NCI-H146 (cell line): ENCODE measurements at places on chromosomes 7 and 10.

DNA sequence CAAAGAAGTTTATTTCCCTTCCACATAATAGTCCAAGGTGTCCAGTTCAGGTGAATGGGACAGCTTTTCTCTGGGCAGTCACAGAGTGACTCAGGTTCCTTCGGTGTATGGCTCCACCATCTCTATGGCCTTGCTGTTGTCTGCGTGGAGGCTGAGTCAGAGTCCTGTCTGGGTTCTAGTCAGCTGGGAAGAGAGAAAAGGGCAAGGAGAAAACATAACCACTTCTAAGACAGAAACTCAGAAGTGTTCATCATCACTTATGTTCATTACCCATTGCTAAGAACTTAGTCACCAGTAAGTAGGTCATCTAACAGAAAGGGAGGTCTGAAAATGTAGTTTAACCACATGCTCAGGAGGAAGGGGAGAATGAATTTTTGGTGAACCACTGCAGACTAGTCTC, 32.4 kb upstream of the CCDC7 start:
- DNase-seq = no peak

- DNase-seq = no peak
Observed at GRCh38 chr10:86599041-86599440, 55.3 kb upstream of the OPN4 start.

DNA sequence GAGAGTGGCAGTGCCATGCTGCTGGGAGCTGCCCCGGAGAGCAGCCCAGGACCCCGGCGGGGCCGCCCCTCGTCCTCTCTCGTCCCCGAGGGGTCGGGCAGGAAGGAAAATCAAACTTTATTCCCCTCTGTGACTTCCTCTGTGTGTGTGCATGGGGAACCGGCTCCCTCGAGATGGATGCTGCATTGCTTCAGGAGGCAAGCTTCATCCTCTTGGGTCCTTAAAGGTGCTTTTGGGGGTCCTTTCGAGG, 726 bp downstream of the MCU start:
- peak; percentile 43 for DNase-seq

DNA sequence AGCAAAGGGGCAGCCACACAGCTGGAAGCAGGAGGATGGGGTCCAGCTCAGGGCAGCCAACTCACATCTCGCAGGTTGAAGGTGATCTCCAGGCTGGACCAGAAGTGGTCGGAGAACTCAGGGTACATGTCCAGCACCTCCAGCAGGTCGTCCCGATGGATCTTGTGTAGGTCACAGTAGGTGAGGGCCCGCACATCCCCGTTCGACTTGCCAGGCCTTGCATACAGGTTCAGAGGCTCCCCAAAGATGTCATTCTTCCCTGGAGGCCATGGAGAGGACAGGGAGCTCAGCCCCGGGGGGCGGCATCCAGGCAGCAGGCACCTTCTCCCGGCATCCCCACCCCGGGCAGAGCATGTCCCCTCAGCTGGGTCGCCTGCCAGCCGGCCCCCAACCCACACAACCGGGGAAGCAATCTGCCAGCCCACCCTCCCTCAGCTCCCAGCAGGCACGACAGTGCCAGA, 29.3 kb downstream of the KCNH2 start:
- no peak for DNase-seq

DNA sequence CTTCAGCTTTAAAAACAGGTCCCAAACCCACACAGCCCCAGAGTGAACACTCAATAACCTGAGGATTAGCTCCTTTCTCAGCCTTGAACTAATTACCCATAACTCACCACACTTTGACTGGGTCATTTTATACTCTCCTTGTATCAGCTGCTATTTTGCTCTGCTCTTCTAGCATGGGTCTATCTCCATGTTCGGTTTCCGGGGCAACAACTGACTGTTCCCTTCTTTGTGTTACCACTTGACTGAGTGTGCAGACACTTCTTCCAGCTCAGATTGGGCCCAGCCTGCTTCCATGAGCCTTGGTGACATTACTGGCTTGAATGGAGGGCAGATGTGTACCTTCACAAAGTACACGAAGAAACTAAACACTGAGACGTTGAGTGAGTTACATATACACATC, 31.5 kb upstream of the PRPS1L1 start:
- no peak for DNase-seq

GRCh38 chr10:127734753-127735152, 2.2 kb upstream of the FOXI2 start:
- no peak for DNase-seq

DNA sequence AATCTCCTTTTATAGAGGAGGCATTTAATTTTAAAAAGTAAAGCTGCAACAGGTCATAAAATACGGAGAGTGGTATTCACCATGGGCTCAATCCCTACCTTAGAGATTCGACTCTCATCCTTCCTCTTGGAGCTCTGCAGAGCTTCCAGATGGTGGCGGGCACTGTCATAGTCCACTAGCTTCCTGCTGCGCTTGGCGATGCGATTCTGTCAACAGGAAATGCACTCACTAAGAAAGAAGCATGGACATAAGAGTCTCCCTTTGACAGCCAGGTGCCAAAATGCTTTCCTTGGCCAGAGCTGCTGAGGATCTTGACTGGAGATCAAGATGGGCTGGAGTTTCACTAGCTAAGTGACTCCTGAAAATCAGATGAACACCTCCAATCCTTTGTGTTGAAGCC, 154.4 kb downstream of the AMPH start:
- no peak for DNase-seq

DNA sequence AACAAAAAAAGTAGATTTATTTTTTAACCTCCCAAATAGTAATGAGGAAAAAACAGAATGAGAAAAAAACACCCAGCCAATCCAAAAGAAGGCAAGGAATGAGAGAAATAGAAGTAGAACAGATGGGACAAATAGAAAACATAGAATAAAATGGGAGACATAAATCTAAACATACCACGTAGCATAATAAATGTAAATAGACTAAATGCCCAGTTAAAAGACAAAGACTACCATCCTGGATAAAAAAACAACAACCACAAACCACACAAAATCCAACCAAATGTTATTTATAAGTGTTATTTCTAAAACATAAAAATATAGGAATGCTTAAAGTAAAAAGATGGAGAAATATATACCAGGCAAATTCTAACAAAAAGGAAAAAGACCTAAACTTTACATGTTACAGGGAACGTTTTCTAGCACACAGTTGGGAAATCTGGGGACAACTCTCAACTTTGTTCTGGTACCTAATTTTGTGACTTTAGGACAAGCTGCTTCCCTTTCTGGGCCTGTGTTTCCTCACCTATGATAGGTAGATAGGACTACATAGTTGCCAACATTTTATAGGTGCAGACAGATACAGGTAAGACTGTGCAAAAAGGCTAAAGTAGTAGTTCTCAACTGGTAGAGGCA, 98.4 kb downstream of the SPDYE5 start:
- no peak for DNase-seq

- no peak for DNase-seq
Observed at GRCh38 chr7:101589976-101590662, 39.0 kb downstream of the MYL10 start.

GRCh38 chr7:157714166-157715070, 377.6 kb downstream of the DNAJB6 start:
- no peak for DNase-seq

DNA sequence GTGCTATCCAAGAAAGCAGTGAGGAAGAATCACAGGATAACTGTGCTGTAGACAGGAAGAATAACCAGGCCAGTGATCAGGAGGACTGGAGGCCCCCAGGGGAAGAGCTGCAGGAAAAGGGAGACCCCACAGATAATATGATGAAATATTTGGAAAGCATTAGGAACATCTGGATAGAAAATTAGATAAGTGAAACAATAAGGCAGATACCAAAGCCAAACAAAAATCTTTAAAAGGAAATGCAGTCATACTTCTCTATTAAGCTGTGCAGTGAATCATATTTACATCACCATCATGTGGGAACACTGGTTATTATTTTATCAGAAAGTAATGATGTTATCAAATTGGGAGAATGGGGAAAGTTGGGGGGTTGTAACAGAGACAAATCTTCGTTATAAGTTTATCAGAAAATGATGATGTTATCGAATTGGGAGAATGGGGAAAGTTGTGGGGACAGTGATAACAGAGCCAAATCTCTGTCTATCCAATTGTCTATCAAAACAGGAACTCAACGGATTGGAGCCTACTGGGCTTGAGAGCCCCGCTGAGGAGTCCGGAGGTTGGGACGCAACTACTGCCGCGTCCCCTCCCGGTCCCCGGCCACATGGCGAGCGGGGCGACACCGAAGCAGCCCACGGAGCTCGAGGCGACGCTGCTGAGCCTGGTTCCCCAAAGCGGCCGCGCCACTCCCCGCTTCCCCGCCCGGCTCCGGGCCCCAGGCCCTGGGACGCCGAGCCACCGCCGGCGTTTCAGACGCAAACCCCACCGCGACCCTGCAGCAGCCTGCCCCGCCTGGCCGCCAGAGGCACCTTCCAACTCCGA, 14.0 kb upstream of the RALA start:
- no peak for DNase-seq

GRCh38 chr7:80284855-80285254, 150.2 kb downstream of the GNAI1 start:
- no peak for DNase-seq

- no peak for DNase-seq
Observed at GRCh38 chr7:81195033-81195432, 276.2 kb upstream of the SEMA3C start.

DNA sequence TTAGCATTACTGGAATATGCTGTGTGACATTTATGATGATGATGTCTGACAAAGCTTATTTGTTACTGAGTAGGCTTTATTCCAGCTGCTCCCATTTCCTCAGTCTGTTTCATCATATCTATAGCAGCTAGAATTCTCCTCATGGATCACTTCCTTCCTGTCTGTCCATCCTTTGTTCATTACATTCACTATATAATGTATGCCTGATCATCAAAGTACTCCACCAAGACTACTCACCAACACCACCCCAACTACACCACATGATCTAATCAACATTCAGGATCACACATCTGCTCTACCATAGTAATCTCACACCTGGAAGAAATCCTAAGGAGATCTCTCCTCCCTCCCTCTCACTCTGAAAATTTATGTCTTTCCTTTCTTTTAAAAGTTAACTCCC, 61.3 kb downstream of the APBB1IP start:
- no peak for DNase-seq

DNA sequence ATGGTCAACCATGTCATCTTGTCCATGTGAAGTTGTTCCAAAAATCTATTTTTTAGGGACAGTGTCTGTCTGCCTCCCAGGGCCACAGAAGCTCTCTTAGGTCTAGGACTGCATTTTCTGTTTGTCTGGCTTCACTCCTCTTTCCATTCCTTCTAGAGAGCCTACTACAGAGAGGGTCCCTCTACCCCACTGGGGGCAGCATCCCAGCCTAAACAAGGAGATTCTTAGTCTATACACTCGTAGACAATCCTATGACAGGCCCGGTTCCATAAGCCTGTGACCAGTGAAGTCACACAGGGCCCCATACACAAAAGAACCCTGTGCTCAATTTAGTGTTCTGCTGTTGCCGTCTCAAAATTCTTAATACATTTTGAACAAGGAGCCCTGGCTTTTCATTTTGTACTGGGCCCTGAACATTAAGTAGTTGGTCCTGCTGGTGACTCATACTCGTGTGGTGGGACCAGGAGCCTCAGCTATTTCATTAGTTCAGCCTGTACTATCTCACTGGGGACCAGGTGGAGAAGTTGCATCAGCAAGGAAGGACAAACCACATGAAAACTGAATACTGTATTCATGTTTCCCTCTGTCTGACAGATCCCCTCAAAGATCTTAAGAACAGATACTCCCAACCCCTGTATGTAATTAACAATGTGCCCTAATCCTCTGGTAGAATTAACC, 23.5 kb upstream of the FAM180A start:
- DNase-seq = no peak

DNA sequence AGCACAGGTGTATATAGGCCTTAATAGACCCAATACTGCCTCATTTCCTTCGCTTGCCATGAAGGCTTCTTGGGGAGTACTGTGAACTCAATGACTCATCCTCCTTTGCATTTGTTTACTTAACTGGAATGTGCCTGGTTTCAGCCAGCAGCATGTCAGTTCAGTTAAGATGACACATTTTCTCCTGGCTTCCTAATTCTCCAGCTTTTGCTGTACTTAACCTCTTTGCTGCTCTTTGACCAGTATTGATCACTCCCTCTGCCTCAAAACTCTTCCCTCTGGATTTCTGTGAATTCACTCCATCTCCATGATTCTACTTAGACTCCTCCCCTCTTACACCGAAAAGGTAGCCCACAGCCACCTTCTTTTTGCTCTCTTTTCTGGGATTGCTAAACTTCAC, 135.7 kb downstream of the MAGI2 start:
- no peak for DNase-seq

DNA sequence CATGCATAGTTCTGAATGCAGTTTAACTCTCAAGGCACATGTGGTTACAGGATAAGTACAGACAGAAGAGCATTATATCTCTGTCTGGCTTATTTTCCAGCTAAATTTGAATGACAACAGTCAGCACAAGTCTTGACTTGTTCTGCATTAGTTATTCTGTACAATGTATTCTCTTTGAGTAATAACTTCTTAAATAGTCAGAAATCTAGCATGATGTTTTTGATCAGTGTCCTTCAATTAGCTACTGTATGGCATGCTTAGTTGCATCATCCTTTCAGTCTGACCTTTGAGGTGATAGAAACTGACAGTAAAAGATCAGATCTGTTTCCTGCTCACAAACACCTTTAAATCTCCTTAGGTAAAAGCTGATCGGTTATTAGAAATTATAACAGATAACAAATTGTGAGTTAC, 118.1 kb downstream of the ARL4A start:
- DNase-seq = no peak

DNA sequence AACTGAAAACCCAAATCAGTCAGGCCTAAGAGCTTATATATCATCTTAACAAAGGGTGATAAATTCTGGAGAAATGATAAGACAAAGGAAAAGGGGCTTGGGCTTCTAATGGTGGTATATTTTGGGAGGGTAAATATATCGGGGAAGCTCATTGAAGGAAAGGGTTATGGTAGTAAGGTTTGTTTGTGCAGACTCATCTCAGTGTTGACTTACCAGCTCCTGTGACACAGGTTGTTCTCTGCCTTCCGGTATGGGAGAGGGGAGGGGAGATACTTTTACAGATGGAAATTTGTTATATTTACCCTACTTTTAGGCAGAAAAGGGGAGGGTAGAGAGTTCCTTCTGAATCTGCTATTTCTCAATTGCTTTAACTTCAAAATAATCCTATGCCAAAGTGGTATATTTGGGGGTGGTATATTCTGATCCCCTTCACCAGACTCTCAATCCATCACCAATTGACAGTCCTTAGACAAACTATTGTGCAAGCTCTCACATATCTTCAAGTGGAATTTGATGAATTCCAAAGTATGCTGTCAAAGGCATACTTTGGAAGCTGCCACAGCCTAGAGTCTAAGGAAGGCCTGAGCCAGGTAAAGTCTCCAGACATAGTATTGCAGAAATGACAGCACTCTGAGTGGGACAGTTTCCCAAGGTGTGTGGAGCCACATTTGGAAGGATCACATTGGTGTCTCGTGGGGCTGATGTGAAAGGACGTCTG, 13.3 kb upstream of the PAPSS2 start:
- DNase-seq = no peak

- no peak for DNase-seq
Observed at GRCh38 chr7:55108818-55109217, 90.0 kb downstream of the EGFR start.
